ENCODE measurements at places on chromosomes 5 and 9.

- no peak for DNase-seq
These were observed 50.0 kb downstream of the SERINC5 start for GRCh38 chr5:80205846-80206245.

- no peak for DNase-seq
These were observed 73.5 kb downstream of the OTULIN start for GRCh38 chr5:14738050-14738449.

- no peak for DNase-seq
These were observed 231.7 kb upstream of the CDH12 start for GRCh38 chr5:23084815-23085214.

DNA sequence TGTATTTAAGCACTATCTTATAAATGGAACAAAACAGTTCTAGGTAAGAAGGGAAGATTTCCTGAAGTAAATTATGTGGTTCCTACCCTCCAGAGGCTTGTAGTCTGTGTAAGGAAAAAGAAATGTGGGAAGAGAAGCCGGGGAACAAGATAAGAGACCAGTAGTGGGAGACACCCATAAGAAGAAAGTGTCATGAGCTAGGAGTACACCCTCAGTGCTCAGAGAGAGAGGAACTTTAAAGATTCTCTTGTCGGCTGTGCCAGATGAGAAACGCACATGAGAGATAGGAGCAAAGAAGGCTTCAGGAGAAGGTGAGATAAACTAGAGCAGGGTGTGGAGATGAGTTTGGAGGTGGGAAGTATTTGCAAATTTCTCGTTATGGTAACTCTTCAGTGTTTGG is 18.1 kb downstream of the SLC36A1 start:
- no peak for DNase-seq

DNA sequence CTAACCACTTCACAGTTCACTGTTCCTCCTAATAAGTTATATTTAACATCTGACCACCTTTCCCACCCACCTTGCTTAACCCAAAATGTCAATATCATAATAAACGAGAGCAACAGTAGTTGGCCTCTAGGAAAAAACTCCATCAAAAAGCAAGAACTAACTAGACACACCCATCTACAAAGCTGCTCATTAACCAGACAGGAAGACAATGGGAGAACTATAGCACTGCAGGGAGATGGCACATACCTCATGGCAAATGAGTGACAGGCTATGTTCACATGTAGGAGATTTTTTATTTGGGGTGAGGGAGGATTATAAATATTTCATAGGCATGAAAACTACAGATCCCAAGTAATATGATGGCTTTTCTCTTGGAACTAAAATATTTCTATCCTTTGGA is 23.6 kb upstream of the CDK5RAP2 start:
- DNase-seq: no peak

GRCh38 chr5:36876965-36877666 is 547 bp downstream of the NIPBL start:
- DNase-seq: peak; percentile 22

DNA sequence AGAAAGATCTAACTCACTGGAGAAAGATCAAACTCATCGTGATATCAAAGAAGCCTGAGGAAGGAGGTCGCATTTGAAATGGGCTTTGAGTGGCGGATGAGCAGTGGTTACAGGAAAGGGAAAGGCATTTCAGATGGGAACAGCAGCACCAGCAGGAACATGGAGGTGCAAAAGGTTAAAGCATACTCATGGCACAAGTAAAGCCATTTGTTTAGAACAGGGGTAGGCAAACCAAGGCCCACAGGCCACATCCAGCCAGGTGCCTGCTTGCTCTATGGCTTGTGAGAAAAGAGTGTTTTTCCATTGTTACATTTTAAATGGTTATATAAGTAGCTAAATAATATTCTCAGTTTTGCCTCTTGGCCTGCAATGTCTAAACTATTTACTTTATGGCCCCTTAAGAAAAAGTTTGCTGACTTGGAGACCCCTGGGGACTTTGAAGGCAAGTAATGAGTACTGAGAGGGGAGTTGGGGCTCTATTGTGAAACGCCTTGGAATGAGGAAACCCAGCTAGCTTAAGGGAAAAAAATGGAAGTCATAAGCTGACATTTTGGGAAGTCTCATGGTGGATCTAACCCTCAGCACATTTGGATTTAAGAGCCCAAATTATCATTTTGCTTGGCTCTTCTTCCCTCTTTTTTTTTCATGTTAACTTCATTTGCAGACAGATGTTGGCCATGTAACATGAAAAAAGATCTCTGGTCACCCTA is 211.1 kb downstream of the NR3C1 start:
- no peak for DNase-seq

DNA sequence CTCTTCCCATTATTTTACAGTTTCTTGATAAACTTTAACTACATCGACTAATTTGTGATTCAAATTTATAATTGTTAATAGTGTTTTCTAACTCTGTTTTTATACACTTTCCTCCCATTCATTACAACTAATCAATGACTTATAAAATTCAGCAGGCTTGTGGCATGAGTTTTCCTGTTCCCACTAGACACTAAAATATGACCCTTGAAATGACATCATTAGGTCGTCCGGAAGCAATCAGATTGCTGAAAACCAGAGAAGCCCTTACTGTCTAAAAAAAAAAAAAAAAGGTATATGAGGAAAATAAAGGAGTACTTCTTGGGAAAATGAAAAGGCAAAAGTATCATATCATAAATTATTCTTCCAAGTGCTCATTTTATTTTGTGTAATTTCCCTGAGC is 553.7 kb downstream of the ZNF608 start:
- DNase-seq: no peak

DNA sequence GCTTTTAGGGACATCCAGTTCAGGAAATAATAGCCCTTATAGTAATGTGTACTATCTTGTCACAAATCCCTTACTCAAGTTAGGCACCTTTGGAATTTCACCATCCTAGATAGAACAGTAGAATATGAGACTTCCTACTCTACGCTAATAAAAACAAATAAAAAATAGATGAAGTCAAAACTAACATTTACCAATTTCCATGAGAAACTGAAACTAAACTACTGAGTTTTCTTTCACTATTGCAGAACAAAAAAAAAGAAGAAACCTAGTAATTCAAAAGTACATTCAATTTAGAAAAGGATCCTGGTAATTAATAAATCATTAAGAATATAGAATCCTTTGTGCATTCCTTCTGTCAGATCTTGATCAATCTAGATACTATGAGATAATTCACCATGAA is 14.0 kb downstream of the STARD4 start:
- DNase-seq: no peak

DNA sequence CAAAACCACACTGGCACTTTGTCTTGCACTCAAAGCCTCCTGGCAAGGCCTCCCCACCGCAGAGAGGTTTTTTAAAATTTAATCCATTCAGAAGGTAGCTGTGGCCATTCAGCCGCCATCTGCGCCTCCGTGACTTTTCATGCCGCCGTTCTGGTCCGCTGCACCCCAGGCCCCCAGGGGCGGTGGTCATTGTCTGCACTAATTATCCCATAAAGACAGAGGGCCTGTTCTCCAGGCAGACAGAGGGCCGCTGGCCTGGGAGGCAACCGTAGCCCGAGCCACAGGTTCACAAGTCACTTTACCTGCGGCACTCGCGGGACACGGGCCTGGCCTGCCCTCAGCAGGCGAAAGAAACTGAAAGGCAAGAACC is 49.4 kb downstream of the EXD3 start:
- no peak for DNase-seq

- no peak for DNase-seq
These were observed 47.8 kb downstream of the PTPN3 start for GRCh38 chr9:109450346-109450745.

GRCh38 chr5:38872826-38873225 is 27.0 kb downstream of the OSMR start:
- DNase-seq: no peak

DNA sequence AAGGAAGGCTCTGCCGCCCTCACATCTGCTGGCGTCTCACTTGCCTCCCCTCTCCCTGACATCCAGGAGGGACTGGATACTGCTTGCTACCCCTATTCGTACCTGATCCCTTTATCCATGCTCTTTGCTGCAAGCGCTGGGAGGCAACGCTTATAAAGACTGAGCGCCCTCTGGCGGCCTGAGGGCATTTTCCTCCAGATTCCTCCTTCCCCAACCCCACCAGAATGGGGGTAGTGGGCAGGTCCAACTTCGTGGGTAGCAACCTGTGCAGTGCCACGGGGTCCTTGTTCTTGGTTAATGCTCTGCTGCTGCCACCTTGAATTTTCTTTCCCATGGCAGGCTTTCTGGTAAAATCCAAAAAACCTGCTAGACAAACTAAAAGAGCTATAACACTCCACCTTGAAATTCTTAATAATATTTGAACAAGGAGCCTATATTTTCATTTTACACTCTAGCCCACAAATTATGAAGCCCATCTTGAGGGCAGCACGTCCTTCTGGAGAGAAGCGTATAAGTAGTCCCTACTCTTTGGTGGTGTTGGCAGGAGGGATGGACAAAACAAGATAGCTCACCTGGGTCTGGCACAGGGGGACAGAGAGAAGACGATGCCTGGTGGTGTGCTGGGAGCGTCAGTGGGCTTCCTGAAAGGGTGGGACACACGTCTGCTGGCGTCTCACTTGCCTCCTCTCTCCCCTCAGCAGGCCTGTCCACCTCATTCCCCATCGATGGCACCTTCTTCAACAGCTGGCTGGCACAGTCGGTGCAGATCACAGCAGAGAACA is 52.5 kb downstream of the JADE2 start:
- peak; percentile 49 for DNase-seq
